ENCODE measurements at places on chromosomes 4 and X. TPM values are rescaled to one million over a fixed set of nuclear protein-coding genes. Genes with fewer than 3 reads are reported as not detected.

DNA sequence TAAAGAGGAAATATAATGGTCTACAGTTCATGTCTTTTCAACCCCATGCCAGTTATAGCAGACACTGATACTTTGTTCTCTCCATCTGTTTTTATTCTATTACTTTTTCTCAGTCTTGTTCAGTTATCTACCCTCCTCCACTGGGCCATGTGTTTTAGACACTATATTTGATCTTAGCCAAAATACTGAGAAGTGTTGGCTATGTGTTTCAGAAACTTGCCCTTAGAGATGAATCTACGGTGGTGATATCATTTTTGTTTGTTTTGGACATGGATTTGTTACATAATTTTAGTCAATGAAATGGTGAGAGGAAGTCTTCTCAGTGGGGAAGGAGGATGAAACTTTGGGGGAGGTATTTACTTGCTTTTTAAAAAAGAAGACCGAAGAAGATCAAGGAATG lies 211.5 kb upstream of the DDX53 start:
- no peak for DNase-seq

SHROOM3 gene
- polyA plus RNA-seq: 31.1 TPM

DNA sequence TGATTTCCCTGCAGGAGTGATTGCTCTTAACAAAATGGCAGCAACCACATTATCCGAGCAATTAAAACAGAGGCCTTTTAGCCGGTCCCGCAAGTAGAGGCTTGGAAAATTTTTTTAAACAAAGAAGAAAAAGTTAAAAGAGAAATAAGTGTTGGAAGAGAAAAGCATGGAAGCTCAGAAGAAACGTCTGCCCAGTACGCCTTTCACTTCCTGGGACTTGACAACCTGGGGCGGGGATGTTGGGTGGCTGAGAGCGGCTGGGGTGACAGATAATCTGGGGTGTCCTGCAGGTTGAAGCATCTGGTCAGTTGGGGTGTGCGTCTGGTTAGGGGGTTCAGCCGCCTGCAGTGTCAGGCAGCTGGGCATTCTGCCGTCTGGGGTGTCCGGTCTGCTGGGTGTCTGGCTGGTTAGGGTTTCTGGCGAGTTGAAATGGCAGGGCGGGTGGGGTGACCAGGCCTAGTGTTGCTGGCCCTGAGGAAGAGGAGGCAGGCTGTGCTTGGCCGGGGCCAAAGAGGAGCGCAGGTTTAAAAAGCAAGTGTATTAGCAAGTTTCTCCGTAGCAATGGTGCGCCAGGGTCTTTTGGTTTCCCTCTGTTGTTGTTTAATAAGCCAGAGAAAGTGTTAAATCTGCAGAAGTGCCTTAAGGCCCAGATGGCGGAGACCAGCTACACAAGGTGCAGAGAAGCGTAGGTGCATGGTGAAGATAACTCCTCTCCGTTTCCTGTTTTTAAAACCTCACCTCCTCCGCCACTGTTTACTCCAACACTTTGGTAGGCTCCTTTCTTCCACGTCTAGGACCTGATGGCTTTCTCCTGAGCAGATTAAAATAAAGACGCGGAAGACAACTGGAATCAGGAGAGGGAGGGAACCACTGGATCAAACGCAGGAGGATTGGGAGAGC lies 5.6 kb downstream of the HAND2 start:
- DNase-seq: no peak

GRCh38 chr4:11720292-11720691 lies 291.6 kb upstream of the HS3ST1 start:
- no peak for DNase-seq

- DNase-seq: no peak
These were observed 43.1 kb upstream of the FAM9C start for GRCh38 chrX:13087322-13088155.

DNA sequence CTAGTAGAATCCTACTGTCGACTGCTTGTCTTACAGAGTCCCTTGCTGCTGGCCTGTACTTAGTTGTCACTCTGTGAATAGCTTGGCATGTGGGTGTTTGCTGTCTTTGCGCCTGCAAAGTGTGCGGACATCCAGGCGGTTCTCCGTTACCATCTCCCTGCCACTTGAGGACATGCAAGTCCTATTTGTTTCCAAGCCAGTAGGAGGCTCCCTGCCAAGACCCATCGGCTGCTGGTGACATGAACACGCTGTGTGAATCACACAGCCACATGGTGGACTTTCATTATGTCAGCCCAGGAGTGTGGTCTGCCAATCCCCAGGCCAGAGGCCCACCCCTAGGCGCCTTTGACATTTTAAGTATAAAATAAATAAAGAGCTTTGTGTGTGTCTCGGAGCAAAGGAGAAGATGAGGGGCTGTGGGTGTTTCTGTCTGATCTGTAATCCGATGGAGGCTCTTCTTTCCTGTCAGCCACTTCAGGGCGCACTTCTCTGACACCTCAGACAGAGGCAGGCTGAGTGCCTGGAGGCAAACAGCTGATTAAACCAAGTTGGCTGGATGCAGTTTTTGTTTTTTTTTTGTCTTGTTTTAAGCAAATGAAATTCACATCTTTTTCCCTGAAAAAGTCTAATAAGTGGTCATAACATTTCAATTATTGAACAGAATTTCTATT lies 51.5 kb downstream of the ALPK1 start:
- no peak for DNase-seq

CCSER1 gene
- polyA plus RNA-seq: 20.6 TPM

DNA sequence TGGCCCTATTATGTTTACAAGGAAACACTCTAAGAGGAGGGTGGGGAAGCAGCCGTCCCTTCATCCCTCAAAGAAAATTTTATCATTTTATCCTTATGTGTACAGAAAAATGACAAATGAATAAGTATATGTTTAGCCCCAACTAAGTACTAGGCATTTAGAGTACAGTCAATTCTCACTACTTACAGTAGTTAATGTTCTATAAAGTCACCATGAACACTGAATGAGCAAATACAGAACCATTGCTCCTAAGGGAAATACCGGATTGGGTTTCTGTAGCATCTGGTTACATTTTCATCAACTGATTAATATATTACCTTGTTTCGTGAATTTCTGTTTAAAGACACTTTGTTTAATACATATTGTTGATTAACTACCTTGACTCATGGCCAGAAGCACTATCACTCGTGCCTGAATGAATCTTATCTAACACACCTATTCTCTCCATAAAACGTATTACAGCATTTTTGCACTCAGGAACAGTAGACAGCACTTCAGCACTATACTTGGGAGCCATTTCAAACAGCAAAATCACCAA lies 109.3 kb downstream of the ASB9 start:
- DNase-seq: no peak

DNA sequence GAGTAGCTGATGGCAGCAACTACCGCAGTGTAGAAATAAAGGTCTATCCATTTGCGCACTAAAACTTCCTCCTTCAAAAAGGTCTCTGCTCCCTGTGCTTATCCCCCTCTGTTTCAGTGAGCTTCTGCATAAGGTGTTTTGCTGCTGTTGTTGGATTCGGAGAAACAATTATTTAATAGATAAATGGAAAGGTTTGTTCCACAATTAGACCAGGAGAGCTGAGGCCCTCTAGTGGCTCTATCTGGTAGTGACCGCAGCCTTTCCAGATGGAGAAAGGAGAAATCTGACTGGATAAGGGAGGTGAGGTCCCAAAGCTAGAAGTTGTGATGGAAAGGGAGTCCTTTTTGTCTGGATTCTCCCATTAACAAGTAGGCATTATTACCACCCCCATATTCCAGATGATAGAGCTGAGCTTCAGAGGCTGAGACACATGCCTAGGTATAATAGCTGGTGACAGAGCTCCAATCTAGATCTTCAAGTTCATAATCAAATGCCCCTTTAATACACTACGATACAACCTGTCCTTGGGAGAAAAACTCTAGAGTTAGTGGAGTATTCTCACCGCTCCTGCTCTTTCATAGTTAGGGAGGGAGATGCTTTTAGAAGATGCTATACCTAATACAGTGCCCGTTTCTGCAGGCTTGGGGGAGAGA lies 5.1 kb upstream of the GABRQ start:
- no peak for DNase-seq

- DNase-seq: no peak
These were observed 68.3 kb downstream of the LARP7 start for GRCh38 chr4:112704991-112705845.

- no peak for DNase-seq
These were observed 28.5 kb downstream of the PCDH19 start for GRCh38 chrX:100381619-100382018.

All from right renal cortex interstitium (tissue), 3 donors.